ENCODE measurements at places on chromosomes 2 and 18. TPM values are rescaled to one million over a fixed set of nuclear protein-coding genes. Genes with fewer than 3 reads are reported as not detected.

DNA sequence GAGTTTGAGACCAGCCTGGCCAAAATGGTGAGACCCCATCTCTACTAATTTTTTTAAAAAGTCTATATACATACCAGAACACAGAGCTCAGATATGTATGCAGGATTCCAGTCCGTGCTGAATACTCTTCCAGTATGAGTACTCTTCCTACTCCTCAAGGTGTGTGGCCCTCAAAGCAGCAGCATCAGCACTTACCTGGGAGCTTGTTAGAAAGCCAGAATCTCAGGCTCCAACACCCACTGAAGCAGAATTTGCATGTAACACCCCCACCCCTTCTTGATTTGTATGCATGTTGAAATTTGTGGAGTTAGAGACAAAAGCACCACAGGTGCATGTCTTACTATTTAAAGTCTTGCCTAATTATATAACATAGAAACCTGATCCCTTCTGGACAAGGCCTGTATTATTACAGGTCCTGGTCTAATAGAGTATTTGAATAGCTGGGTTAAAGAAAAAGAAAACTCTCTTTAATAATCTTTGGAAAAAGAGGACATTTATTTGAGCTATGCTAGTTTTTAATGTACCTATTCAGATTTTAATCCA lies 50.3 kb upstream of the NFE2L2 start:
- no peak for DNase-seq

Gene CD8A
- total RNA-seq: 0.15 TPM

Gene REG3G
- 0.51 TPM for total RNA-seq

Gene CABYR
- total RNA-seq: 1.0 TPM

DNA sequence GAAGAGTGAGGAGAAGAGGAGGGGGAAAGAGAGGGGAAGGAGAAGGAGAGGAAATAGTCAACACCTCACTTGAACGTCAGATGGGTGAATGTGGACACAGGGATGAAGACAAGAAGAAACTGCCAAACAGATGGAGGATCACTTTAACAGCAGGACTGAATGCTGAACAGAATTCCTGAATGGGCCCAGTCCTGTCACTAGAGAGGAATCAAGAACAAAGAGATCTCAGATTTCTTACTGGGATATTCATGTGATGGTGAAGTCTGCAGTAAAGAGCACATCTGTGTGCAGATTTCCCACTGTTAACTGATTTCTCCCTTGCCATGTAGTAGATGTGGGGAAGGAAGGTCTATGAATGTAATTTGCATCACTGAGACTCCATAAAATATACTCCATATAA lies 135.4 kb downstream of the L3MBTL4 start:
- no peak for DNase-seq

Gene ELOA2
- total RNA-seq: not detected

Gene TTC39C
- total RNA-seq: 76.5 TPM

DNA sequence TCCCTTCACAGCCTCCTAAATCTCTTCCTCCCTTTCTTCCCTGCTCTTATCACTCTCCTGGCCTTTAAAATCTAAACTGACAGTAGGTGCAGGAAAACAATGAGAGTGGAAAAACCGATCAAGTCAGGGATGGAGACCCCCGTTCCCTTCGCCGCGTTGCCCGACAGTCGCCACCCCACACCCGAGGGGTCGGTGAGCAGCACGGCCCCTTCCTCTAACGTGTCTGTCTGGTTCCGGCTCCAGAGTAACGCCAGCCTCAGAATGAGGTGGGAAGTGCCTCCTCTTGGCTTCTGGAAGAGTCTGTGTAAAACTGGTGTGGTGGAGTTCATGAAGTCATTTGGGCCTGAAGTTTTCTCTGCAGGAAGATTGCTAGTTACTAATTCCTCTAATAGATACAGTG lies 138.6 kb downstream of the NFATC1 start:
- DNase-seq: no peak

GRCh38 chr2:11920993-11921583 lies 174.7 kb downstream of the LPIN1 start:
- no peak for DNase-seq

GRCh38 chr2:216086207-216086893 lies 4.6 kb downstream of the TMEM169 start:
- no peak for DNase-seq

- no peak for DNase-seq
These were observed 205.8 kb upstream of the NCKAP5 start for GRCh38 chr2:133773854-133774653.

DNA sequence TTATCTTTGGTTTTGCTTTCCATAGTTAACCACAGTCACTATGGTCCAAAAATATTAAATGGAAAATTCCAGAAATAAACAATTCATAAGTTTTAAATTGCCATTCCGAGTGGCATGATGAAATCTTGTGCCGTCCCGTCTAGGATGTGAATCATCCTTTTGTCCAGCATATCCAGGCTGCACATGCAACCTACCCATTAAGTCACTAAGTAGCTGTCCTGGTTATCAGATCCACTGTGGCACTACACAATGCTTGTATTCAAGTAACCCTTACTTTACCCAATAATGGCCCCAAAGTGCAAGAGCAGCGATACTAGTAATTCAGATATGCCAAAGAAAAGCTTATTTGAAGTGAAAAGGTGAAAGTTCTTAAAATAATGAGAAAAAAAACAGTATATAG lies 10.7 kb downstream of the USP34 start:
- DNase-seq: no peak

DNA sequence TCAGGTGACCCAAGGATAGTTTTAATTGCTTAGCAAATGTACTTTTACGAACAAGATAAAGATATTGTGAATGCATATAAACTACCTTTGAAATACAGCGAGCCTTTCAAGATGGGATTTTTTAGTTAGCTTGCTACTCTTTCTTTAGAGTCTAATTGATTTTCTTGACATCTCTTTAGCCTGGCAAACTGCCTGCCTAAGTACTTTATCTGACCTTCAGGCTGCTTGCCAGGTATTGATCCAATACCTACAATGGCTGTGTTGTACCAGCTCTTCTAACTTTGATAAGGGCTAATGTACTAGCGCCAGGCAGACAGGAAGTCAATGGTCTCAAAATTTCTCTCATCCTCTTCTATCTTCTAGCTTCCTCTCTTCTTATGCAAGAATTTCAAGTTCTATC lies 414.4 kb upstream of the ACVR2A start:
- DNase-seq: no peak

DNA sequence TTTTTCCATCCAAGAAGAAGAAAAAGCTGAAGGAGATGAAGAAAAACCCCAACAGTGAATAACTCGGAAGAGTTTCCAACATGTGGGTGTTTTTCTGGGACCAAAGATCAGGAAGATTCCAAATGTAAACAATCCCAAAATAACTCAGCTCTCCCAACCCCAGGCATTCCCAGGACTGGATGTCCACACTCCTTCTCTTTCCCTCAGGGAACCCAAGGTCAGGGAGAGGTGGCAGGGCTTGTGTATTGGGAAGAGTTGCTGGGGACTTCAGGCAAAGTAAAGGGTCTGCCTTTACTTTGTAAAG lies 268.0 kb downstream of the DYSF start:
- DNase-seq: no peak

GRCh38 chr2:233829193-233830110 lies 24.9 kb downstream of the HJURP start:
- DNase-seq: no peak

- DNase-seq: no peak
These were observed 228.6 kb upstream of the STK17B start for GRCh38 chr2:196399722-196400691.

Gene GLB1L
- 4.5 TPM for total RNA-seq

Gene DES
- 0.80 TPM for total RNA-seq

DNA sequence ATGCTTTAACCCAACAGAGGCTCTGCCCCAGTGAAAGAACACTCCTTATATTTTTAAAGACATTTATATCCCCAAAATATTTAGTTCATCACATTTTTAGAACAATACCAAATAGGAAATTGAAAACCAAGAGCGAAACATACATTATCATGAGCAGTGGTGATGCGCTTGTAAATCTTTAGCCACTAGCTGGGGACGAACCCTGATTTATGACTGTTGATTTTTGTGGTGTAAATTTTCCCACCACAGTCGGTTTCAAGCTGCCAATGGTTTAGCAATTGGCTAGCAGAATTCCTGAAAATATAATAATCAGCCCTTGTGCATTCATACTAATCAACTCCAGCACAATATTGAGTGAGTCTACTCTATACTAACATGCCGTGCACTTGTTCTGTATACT lies 27.3 kb upstream of the EPC2 start:
- no peak for DNase-seq

Gene HIBCH
- total RNA-seq: 28.4 TPM

GRCh38 chr2:106175086-106175850 lies 18.8 kb downstream of the UXS1 start:
- no peak for DNase-seq

GRCh38 chr18:12001421-12001820 lies 20.1 kb downstream of the IMPA2 start:
- DNase-seq: no peak

DNA sequence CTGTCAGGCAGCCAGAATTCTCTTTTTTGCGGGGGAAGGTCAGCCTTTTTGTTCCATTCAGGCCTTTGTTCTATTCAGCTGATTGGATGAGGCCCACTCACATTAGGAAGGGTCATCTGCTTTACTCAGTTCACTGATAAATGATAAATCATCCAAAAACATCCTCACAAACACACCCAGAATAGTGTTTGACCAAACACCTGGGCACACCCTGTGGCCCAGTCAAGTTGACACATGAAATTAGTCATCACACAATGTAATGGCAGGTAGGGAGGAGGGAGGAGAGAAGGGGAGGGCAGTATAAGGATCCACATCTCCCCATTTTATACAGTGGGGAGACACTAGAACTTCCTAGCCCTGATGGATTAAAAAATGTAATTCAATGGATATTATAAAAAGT lies 8.3 kb upstream of the RMC1 start:
- DNase-seq: no peak

DNA sequence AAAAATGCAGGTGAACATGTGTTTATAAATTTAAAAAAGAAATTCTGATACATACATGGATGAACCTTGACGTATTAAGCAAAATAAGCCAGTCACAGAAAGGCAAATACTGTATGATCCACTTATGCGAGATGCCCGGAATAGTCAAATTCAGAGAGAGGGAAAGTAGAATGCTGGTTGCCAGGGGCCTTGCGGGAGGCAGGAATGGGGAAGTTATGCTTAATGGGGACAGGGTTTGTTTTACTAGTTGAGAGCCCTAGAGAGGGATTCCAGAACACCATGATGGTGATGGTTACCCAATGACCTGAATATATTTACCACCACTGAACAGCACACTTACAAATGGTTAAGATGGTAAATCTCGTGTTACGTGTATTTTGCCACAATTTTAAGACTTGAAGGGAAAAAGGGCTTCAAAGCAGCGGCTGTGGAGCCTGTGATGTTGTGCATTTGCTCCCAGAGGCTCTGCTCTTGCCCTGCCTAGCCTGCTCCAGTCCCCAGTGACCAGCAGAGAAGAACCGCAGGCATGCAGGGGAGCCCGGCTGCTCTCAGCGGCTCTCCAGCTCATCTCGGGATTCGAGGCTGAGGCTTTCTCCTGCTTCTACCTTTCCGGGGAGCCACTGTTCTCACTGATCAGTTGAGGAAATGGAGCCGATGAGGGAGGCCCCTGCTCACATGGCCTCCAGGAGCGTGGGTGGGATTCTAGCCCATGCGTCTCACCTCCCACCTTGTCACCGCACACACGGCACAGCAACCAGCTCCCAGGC lies 51.7 kb upstream of the TFCP2L1 start:
- DNase-seq: no peak

Gene ZNF892
- 0.59 TPM for total RNA-seq

Gene VPS4B
- total RNA-seq: 34.0 TPM

DNA sequence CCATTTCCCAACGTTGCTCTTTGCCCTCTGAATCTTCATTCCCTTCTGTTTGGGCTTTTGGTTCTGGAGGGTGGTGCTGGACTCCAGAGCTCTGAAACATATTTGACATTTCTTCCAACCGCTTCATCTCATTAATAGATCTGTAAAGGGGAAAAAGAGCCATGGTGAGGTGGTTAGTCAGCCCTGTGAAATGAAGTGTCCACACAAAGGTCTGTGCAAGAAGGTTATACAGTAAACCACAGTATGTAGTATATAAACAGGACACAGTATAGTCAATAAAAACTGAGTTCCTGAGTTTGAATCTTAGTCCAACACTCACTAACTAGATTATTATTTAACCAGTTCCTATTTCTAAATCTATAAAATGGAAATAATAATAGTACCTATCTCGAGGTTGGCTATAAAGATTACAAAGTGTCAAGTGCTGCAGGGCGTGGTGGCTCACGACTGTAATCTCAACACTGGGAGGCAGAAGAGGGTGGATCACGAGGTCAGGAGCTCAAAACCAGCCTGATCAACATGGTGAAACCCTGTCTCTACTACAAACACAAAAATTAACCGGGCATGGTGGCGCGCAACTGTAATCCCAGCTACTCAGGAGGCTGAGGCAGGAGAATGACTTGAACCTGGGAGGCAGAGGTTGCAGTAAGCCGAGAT lies 13.1 kb downstream of the STARD7 start:
- DNase-seq: no peak

- no peak for DNase-seq
These were observed 249.7 kb upstream of the DLGAP1 start for GRCh38 chr18:4704781-4705180.

Gene GATA6
- total RNA-seq: 0.05 TPM

GRCh38 chr2:224861266-224861665 lies 145.1 kb upstream of the CCDC195 start:
- DNase-seq: no peak

- DNase-seq: no peak
These were observed 40.1 kb downstream of the SERPINE2 start for GRCh38 chr2:223998948-223999347.

Gene NEUROD1
- not detected for total RNA-seq

Gene ICOS
- 1.0 TPM for total RNA-seq

DNA sequence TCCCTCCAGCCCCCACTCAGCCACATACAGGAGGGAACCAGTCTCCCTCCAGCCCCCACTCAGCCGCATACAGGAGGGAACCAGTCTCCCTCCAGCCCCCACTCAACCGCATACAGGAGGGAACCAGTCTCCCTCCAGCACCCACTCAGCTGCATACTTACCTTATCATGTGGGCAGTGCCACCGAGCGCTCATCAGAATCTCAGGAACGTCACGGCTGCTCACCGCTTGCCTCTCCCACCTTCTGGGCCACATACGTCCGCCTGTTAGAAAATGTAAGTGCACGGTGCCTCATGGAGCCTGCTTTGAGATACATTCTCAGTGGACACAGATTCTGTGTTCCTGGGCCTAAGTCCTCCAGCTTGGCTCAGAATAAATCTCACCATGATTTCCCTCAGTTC lies 124.8 kb downstream of the PXDN start:
- no peak for DNase-seq

Measured in GM12878 (cell line).